ENCODE measurements at places on chromosomes 1 and 21.

GRCh38 chr1:25799935-25800702, at the start of gene SELENON:
Gene SELENON, plus strand, starts transcription at chr1:25800193. Its CDS starts 38 bp downstream, at chr1:25800231.
- peak; percentile 50 for DNase-seq

DNA sequence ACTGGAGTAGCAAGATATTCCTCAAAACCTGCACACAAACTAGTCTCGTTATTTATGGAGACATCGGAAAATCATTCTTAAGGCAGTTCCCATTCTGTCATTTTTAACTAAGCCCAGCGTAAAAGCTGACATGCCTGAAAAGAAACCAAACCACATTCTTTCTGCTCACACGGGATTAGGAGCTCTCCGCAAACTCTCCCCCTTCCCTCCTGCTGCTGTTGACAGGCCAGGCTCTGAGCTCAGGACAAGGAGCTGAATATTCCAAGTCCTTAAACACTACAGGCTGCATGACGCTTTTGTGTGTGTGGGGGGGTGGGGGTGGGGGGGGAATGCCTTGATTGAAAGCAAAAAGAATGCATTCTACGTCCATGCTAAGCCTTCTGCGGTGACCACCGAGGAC, 5.2 kb downstream of the OLIG1 start:
- DNase-seq, result no peak

DNA sequence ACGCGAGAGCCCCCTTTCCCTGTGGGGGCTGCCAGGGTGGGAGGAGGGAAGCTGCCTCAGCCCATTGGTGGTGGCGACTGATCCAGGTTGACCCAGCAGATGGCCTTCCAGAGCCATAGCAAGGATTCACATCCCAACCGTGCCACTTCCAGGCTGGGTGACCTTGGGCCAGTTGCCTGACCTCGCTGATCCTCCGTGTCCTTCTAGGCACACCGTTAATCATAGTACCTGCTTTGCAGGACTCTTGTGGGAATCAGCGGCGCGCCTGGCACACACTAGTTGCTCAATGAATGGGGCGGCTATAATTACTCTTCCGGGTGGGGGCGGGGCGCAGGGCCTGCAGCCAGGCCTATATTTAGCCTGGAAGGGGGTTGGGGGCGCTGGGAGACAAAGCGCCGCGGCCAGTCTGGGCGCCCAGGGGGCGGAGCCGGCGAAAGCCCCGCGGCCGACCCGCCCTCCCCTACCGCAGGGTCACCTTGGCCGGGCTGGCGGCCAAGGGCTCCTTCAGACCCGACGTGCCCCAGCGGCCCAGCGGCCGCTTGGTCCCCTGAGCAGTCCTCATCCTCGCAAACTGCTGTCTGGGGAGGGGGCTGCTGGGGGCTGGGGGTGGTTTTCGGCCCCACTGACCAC, 5.1 kb downstream of the HSPB7 start:
- peak; percentile 16 for DNase-seq

- no peak for DNase-seq
Observed at GRCh38 chr1:101592845-101593244, 356.0 kb downstream of the S1PR1 start.

DNA sequence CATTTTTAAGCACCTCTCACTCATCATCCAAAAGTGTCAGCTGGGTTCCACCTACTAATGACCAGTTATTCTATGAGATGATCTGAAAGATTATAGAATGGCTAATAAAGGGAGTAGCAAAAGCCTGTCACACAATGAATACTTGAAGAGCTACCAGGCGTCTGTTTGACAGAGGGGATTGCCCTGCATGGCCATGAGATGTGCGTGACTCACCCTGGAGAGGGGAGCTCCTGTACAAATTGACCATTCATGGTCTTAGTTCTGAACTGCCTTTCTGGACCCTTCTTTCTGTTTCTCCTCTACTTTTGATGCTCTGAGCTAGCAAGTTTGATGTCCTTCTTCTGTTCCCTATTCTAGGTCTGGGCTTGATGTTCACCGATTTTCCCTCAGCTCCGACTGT, 85.2 kb upstream of the ABCD3 start:
- no peak for DNase-seq

DNA sequence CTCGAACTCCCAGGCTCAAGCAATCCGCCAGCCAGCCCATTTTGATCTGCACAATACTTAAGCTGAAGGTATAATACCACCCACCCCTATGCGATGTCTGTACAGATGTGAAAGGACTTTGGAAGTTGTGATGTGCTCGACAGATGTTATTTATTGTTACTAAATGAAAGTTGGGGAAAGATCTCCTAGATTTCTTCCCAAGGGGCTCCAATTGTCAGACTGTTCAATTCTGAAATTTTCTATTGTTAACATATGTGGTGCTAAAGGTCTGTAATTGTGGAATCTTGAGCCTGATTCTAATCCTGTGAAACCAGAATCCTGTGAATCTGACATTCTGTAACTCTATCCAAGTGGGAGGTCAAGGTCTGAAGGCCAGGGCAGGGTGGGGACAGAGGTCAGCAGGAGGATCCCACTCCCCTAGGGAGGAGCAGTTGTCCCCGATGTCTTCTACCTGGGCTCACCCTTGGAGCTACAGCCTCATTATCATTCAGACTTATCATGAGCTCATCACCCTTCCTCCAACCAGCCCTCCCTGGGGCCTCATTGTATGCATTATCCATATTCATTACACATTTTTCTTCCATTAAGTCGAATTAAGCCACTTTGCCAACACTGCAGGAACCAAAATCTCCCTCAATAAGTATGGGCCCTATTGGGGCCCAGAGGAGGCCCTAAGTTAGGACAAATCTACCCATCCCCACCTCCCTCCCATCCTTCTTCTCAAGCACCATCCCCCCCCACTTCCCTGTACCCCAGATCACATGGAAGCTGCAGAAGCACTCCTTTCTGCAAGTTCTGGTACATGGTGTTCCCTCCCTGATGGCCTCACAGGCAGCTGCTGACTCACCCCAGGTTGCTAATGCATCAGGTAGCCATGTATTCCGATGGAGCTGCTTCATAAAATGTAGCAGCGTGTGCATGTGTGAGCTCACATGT, 32.3 kb downstream of the SHISAL2A start:
- DNase-seq, result no peak

DNA sequence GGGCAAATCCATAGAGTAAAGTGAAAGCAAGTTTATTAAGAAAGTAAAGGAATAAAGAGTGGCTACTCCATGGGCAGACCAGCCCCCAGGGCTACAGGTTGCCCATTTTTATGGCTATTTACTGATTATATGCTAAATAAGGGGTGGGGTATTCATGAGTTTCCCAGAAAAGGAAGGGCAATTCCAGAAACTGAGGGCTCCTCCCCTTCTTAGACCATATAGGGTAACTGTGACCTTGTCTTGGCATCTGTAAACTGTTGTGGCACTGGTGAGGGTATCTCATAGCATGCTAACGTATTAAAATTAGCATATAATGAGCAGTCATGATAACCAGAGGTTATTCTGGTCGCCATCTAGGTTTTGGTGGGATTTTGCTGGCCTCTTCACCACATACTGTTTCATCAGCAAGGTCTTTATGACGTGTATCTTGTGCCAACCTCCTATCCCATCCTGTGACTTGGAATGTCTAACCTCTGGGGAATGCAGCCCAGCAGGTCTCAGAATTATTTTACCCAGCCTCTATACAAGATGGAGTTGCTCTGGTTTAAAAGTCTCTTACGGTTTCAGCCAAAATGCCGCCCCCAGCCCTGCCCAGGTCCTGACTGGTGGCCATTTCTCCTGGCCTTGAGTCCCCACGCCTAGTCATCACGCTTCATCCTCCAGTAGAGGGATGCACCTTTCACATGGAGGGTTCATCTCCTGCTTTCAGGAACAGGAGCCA, 982 bp upstream of the TRIM17 start:
- DNase-seq, result no peak

DNA sequence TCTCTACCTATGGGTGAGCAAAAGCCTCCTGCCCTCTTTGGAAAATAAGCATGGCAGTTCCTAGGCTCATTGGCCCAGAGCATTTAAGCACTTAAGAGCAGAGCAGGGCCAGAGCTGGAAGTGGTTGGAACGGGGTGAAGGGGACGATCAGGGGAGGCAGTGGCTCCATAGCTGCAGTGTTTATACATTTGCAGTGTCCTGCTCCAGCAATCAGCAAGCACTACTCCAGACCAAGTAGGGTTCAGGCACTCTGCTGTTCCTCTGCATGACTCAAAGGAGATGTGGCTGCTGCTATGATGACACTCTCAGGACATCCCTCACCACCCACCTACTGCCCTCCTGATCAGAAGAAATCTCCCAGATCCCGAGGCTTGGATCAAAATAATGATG, 55.0 kb downstream of the TRABD2B start:
- DNase-seq, result no peak

GRCh38 chr1:72846476-72847278, 564.3 kb upstream of the NEGR1 start:
- no peak for DNase-seq

GRCh38 chr1:247576514-247576913, 11.6 kb upstream of the OR2G2 start:
- DNase-seq, result peak; percentile 16

GRCh38 chr21:34715518-34715917, 46.7 kb downstream of the CLIC6 start:
- no peak for DNase-seq

DNA sequence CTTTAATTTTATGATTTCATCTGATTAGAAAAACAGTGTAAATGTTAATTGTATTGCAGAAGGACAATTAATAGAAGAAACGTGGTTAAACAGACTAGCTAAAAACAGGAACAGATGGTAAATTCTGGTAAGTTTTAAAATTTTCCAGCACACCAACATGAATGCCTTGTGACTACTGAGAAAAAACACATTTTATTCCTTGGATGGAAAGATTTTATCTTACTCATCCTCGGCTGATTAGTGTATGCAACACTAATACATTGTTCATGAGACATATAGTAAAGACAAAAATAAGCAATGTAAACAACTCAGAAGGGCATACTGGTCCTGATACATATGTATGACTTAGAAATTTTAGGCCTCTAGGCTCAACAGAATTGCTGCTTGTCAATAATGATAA, 4.9 kb upstream of the AK5 start:
- no peak for DNase-seq

- DNase-seq, result peak; percentile 89
Observed at GRCh38 chr1:226674892-226675714, 64.0 kb downstream of the ITPKB start.

- no peak for DNase-seq
Observed at GRCh38 chr1:61101536-61101935, 19.2 kb downstream of the NFIA start.

GRCh38 chr1:160768295-160768657, 27.7 kb upstream of the LY9 start:
- peak; percentile 91 for DNase-seq

DNA sequence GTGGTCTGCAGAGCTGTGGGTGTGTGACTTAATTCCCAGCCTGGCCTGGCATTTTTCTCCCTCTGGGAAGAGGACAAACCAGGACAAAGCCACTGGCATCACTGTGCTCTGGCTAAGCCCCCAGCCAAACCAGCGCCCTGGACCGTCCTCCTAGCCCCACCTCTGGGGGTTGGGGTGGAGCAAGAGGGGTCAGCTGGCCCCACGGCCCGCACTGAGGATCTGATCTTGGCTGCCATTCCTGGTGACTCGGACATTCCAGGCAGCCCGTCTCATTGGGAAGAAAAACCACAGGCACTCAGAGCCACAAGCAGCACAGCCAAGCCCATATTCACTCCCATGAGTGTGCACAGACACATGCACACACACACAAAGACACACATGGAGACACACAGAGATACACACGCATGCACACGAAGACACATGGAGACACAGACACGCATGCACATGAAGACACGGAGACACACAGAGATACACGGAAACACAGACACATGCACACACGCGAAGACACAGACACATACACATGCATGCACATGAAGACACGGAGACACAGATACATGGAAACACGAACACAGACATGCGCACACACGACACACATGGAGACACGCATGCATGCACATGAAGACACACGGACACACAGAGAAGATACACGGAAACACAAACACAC, 2.3 kb upstream of the MXRA8 start:
- DNase-seq, result no peak

- no peak for DNase-seq
Observed at GRCh38 chr1:151166505-151166956, 587 bp downstream of the SCNM1 start.

Measured in CD4-positive, alpha-beta T cell treated with Interleukin-17A for 1 hour (primary cell).